Smooth muscle cell of the coronary artery (primary cell): ENCODE measurements at places on chromosomes 5 and 9. TPM values are rescaled to one million over a fixed set of nuclear protein-coding genes. Genes with fewer than 3 reads are reported as not detected.

The SLC27A6 gene
- total RNA-seq: under 0.01 TPM in 1 of 2 replicates, not detected in the other

The SLC46A2 gene
- total RNA-seq: not detected in 2 replicates

The RNF180 gene
- 1.6 and 7.4 TPM in 2 replicates for total RNA-seq

The GABRG2 gene
- total RNA-seq: not detected in 2 replicates

The SPINK6 gene
- total RNA-seq: not detected in 2 replicates

The TEK gene
- 0.23 and 29.1 TPM in 2 replicates for total RNA-seq

The RETREG1 gene
- total RNA-seq: 0.45 and 7.4 TPM in 2 replicates

The IFNA2 gene
- not detected in 2 replicates for total RNA-seq

The CCDC192 gene
- total RNA-seq: not detected in 2 replicates

The LPAR1 gene
- total RNA-seq: 26.2 and 105 TPM in 2 replicates

The PCDHA6 gene
- 0.53 and 2.9 TPM in 2 replicates for total RNA-seq

The SOX30 gene
- not detected in 2 replicates for total RNA-seq

The ARL10 gene
- total RNA-seq: 7.3 and 11.9 TPM in 2 replicates

The FYB1 gene
- not detected in 2 replicates for total RNA-seq

The PGM5 gene
- total RNA-seq: 2.3 and 44.2 TPM in 2 replicates

The ALDH1B1 gene
- total RNA-seq: 12.4 and 21.1 TPM in 2 replicates

The CCDC180 gene
- total RNA-seq: 0.12 and 0.45 TPM in 2 replicates

The RUSC2 gene
- 9.1 and 21.3 TPM in 2 replicates for total RNA-seq

The SPACA9 gene
- 2.6 and 3.2 TPM in 2 replicates for total RNA-seq

The DUSP1 gene
- total RNA-seq: 41.5 and 80.1 TPM in 2 replicates

The ISL1 gene
- total RNA-seq: not detected in 2 replicates

The FBP2 gene
- total RNA-seq: not detected in 2 replicates

The LHX6 gene
- 0.12 TPM in 1 of 2 replicates, not detected in the other for total RNA-seq

The SLC6A19 gene
- total RNA-seq: not detected in 2 replicates

The TOPORS gene
- 23.1 and 23.7 TPM in 2 replicates for total RNA-seq

The RAD50 gene
- total RNA-seq: 20.3 and 24.3 TPM in 2 replicates
